Femur (tissue), 1 donor: ENCODE measurements at places on chromosomes 6 and 20.

DNA sequence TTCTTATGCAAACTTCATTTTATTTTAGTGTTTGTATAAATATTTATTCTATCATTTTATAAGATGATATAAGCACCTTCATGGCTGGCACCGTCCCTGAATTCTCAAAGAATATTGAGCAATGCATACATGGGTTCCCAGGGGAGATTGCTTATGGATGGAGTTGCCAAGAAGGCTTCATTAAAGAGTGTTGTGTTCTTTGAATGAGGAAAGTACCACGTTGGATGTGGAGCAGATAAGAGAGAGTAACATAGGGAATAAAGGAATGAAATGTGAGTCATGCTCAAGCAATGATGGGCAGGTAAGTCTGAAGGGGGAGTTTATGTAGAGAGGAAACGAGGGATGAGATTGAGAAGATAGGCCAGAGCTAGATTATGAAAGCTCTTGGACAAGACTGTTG, 10.3 kb downstream of the DSE start:
- DNase-seq = no peak

DNA sequence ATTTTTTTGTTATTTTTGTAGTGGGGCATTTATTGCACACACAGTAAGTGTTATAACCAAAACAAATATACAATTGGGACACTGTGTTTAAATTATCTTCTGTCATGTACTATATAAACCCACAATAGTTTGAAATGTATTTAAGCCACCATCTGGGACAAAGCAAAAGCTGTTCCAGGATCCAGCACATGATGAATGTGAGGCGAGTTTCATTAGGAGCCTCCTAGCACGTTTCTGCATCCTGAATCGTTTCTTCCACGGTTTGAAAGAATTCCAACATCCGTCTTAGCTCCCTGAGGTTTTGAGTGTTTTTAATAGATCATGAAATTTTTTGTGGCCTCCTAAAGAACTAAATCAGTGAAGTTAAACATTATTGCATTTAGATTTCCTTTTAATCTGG, 65.8 kb downstream of the EYA4 start:
- DNase-seq = no peak

DNA sequence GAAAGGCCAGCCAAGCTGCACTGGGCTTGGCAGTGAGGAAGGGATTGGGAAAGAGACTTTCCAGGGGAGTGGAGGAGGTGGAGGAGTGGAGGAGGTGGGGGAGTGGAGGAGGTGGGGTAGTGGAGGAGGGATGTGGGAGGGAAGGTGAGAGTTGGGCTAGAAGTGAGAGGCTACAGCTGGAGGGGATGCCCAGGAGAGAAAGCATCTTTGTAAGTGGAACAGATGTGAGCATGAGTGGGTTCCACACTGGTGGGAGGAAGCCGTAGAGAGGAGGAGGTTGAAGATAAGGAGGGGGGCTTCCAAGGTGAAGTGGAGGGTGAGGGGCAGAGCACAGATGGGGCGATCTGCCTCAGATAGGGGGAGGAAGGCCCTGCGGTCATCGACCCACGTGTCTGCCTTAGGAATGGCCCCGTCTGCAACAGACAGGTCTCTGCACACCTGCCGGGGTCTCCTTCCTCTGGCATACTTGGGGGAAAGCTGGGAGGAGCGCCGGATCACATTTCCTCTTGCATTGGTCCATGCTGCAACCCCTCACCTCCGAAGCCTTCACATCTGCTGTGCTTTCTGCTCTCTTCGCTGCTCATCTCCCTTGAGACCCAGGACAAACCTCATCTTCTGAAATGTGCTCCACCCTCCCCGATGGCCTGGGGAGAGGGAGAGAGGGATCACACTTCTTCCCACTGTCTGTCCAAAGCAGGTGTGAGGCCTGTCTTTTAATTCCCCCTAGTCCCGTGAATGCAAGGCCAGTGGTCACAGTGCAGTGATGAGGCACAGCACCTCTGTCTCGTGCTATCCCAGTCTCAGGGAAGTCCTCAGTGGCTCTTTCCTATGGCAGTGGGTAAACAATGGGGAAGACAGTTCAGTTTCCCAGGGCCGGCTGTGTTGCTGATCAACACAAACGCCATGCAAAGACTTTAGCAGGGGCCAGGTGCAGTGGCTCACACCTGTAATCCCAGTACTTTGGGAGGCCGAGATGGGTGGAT, 48.6 kb upstream of the SNX9 start:
- DNase-seq = no peak

DNA sequence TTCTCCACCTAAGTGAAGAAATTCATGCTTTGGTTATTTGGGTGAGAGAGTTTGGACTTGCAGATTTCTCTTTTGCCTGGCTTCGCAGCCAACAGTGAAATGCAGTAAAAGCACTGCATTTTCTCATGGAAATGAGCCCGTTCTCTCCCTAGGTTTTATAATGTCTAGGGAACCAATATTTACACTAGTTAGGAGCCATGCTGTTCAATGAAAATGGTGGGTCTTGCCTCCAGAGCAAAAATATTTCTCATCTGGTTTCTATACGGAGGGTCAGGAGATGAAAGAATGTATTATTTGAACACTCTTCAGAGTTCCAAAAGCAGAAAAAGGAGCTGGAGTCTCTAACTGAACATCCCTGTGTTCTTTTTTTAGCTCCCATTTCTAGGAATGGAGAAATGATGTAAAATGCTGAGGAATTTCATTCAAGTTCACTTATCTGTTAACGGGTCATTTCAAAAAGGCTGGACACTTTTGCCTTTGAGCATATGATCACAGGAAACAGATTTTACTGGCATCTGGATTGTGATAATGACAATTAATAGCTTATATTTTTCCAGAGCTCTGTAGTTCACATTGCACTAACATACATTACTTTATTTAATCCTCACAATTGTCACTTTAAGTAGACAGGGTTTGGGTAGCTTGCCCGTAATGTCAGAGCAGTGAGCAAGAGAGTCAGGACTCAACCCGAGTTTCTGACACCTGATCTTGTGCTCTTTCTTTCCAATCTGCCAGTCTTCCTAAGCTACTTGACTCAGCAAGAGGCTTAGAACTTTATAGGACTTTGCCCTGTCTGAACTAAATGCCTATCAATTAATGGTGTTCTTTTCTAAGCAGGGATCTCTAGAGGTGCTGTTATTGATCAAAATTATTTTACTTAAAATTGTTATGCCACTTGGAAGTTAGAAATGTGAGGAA, 78.0 kb downstream of the PPP1R14C start:
- no peak for DNase-seq
